ENCODE measurements at places on chromosomes 3 and 15.

DNA sequence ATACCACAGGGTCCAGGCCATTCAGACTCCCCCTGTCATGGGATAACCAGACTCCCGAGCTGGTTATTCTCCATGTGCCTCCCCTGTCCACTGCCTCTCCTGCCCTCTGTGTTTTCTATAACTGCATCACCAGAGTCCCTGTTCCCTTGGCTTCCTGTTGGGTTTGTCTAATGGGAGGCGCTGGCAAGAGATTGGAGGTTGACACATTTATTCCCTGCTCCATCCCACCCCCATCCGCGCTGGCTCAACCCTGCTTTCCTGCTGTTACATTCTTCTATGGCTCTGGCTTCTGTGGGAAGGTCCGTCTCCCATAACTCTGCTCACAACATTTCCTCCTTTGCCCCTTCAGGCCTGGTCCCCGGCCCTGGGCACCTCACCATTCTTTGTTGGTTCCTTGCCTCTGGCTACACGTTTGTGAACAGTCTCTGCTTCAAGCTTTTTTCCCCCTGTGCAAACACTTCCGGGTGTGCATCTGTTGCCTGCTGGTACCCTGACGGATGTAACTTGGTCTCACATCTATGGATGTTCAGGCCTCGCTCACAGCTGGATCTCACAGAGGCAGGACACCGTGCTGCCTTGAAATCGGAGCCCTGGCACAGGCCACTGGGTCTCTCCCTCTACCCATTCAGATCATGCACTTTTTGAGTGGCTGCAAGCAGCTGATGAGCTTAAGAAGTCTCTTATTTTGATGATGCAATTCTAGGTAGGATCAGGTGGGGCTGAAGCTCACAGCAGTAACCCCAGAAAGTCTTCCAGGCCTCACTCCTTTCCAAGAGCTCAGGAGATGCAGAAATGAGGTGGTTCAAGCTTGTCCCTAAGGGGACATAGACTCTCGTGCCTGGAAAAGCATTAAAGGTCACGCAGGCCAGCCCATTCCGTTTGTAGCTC is 68.6 kb upstream of the ATP13A3 start:
- DNase-seq = no peak

DNA sequence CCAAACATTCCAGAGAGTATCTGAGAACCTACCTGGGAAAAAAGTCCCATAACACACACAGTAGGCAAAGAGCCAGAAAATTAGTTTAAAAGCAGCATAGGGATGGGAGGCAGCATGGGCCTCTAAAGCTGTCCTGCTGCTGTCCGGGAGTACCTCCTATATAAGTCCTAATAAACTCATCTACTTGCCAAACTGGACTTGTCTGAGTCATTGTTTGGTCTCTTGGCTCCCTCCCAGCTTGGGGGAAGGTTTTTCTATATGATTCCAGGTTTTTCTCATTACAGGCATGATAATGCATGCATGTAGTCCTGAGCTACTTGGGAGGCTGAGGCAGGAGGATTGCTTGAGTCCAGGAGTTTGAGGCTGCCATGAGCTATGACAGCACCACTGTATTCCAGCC is 17.5 kb upstream of the HACD2 start:
- DNase-seq = no peak

- DNase-seq = no peak
Measured at GRCh38 chr3:62044874-62045411, 328.4 kb downstream of the FEZF2 start.

DNA sequence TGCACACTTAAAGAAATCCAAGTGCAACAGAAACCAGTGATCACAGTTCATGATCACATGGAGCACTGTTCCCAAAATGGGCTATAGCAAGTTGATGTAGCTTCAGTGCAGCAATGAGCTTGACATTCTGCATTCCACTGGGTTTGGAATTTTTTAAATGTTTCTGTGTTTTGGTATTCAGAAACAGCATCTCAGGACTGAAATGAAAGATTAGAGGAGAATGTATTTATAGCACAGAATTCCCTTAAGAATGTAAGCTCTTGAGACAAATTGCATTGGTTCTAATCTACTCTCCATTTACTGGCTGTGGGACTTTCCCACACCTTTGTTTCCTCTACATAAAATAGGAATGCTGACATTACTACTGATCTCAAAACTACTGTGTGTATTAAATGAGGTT is 162.7 kb downstream of the FGF12 start:
- no peak for DNase-seq

DNA sequence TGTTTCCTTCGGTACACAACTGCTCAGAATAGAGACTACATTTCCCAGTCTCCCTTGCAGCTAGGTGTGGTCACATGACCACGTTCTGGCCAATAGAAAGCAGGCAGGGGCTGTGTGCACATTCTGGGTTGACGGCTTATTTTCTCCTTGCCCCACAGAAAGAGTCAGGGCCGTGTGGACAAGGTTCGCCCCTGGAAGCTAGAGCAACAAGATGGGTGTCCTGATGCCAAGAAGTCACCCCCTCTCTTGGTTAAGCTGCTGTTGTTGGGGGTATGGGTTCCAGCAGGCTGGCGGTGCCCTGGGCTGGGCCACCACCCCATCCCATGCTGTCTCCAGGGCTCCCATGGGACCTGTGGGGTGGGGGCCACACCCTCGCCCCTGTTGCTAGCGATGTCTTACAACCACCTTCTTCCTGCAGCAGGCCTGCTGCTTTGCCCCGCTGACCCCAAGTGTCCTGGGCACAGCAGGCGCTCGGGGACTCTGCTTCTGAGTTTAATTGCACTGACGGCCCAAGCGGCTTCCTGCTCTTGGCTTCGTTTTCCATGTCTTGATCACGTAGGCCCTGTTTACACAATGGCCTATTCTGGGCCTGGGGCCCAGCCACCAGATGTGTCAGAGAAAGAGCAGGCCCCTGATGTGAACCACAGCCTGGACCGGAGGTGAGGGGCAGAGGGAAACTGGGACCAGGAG is 24.9 kb downstream of the ABTB1 start:
- DNase-seq = peak; percentile 56

- DNase-seq = no peak
Measured at GRCh38 chr3:134347551-134347950, 26.7 kb downstream of the AMOTL2 start.

DNA sequence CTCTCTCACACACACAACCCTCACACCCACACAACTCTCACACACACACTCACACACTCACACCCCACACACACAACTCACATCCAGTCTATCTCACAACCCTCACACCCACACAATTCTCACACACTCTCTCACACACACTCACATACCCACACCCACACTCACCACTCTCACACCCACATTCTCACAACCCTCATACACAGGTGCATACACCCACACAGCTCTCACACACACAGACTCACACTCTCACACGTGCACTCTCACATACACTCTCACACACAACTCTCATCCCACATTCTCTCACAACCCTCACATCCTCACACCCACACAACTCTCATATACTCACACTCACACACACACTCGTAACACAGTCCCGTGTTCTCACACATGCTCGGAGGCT is 134.4 kb downstream of the FBLN2 start:
- DNase-seq = no peak

DNA sequence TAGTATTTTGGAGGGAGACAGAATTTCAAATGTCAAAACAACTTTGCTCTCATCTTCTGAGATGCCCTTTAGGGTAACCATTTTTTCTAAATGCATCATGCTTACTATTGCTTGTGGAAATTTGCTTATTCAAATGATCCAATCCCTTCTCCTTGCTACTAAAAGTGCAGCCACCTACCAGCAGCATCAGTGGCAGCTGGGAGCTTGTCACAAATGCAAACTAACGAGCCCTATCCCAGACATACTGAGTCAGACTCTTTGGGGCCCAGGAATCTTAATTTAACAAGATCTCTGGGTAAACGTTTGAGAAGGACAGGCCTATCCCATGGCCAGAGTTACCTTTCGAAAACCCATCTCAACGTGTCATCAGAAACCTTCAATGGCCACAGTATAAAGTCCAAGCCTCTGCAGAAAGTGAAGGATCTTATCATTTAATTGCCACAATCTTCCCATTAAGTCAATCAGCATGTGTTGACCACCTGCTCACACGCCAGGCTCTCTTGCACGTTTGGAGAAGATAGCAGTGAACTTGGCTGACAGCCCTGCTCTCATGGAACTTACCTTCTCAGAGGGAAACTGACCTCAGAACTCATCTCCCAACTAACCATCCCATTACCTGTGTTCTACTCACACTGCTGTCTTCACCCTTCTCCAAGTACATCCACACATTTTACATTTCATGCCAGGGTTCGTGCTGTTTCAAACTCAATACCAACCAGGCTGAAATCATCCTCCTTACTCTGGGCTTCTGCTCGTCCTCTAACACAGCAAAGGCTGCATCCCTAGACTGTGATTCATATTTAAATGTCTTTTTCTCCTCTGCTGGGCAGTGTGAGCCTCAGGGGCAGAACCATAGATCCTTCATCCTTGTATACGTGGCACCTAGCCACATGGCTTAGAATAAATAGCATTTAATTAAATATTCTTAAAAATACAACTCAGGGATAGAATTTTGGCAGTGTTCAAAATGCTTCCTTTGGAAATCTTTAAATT is 24.8 kb upstream of the VGLL4 start:
- no peak for DNase-seq

- DNase-seq = no peak
Measured at GRCh38 chr3:188041193-188041592, 112.8 kb upstream of the LPP start.

DNA sequence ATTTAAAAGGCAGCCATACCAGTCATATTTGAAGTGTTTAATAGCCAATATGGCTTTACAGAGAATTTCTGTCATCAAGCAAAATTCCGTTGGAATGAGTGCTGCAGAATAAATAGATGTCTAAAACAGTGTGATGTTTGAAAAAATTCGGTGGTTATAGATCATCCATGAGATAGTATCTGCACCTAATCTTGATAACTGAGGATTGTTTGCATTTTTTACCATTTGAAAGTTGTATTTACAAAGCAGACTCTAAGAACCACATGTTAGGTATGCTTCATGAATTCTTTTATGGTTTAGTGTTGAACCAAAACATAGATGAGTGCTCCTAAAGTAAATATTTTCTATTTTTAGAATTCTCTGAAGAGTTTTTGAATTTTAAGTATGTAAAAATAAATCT is 476.1 kb downstream of the NAALADL2 start:
- DNase-seq = no peak

- no peak for DNase-seq
Measured at GRCh38 chr15:36912311-36912712, 188.0 kb downstream of the MEIS2 start.

- no peak for DNase-seq
Measured at GRCh38 chr15:34986326-34986725, 1.8 kb downstream of the ZNF770 start.

DNA sequence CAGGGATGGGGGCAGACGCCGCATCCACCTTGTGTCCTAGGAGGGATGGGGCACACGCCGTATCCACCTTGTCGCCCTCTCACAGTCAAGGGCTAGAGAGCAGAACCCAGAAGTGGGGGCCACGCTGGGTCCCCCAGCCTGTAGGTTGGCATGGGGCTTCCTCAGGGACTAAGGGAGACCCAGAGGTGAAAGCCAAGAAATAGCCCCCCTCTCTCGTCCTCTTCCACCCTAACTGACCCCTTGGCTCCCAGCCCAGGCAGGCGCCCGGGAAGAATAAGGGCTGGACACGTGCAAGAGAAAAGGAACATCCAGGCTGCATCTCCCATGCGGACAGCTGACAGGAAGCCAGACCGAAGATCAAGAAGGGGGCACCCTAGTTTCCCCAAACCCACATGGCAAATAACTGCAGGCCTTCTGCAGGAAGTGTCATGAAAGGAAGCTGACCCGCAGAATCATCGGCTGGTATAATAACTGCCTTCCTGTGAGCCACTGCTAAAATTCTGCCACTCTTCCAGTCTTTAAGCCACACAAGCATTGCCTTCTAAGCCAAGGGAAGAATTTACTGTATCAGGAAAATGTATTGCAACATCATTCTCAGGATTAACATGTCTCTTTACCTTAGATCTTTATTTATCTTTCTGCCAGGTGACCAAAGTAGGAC is 38.5 kb upstream of the TFRC start:
- DNase-seq = peak; percentile 17

GRCh38 chr3:193836918-193837317 is 243.9 kb downstream of the OPA1 start:
- no peak for DNase-seq

GRCh38 chr3:40731445-40731844 is 206.7 kb downstream of the ZNF621 start:
- no peak for DNase-seq

DNA sequence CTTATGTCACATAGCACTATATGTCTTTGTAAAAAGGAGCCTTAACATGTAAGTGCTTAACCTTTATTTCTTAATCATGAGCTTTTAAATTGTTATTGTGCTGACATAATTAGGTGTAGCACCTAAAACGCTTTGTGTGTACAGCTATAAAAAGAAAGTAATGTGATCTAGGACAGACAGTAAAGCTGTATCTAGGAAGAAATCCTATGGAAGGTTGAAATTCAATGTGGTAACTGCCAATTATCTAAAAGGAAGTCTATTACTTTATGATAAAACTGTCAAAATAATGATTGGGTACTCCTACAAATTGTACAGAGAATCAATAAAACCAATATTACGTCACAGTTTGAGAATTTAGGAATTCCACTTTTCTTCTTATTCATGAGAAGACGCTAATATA is 87.9 kb downstream of the CDIN1 start:
- no peak for DNase-seq

GRCh38 chr15:53658827-53659555 is 100.5 kb downstream of the WDR72 start:
- DNase-seq = no peak

GRCh38 chr15:36757189-36757814 is 177.9 kb downstream of the CDIN1 start:
- no peak for DNase-seq

- no peak for DNase-seq
Measured at GRCh38 chr3:105315815-105316214, 50.9 kb upstream of the ALCAM start.

GRCh38 chr3:159881828-159882309 is 106.8 kb upstream of the IL12A start:
- no peak for DNase-seq

DNA sequence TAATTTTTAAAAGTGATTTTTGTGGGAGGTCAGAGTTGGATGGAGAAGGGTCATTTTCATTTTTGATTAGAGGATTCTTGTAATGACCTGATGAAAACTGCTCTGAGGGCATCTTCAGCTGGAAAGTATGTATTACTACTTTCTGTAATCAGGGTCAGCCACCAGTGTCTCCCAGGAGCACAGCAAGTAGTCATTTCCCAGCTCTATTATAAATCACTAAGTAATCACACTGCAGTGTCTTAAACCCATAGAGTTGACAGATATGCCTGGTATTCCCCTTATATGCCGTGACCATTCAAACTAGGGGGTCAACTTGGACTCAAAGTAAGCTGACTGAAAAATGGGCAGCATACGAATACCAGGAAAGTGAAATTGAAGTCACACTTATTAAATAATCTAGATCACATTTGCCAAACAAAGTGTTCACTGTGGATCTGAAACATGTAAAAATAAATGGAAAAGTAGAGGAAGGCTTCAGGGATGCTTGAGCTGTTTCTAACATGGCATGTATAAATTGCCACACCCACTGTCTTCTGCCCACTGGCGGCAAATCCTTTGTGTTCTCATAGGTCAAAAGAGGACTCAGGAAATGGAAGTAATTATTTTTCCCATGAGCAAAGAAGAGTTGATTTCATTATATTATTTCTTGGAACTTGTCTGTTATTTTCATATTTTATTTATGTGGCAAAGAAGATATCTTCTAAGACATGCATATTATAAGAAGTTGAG is 105.7 kb downstream of the MBNL1 start:
- DNase-seq = no peak

GRCh38 chr3:127545216-127545615 is 45.3 kb downstream of the TPRA1 start:
- DNase-seq = no peak

- no peak for DNase-seq
Measured at GRCh38 chr3:45509768-45510129, 84.8 kb upstream of the LIMD1 start.

- peak; percentile 17 for DNase-seq
Measured at GRCh38 chr15:70140543-70141375, 43.0 kb upstream of the TLE3 start.
